ENCODE measurements at places on chromosomes 16 and 17.

DNA sequence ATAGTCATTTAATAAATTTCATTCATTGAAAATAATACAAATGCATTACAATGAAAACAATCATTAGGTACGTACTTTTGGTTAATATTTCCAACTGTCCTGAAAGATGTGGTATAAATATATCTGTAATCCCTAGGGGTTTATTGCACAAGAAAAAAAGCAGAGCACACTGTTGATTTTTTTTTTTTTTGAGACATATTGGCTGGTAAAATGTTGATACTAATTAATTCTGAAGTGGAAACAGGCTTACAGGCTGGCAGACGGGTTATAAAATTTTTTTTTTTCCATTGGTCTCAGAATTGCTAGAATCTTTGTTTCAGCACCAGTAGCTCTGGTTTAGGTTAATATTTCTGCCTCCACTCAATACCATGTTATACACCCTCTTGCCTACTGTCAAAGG, 193.6 kb downstream of the MAP2K6 start:
- no peak overlapping the region for H3K4me3 ChIP-seq
- H3K36me3 ChIP-seq: no peaks in the 10 kb centered on the region
- H3K27me3 ChIP-seq: no peaks in the 10 kb centered on the region
- DNase-seq: no peak

GRCh38 chr16:67278773-67279295, 498 bp upstream of the PLEKHG4 start:
- H3K36me3 ChIP-seq: no peaks in the 10 kb centered on the region
- peak overlapping the region; percentile 48 for H3K27ac ChIP-seq
- H3K27me3 ChIP-seq: no peaks in the 10 kb centered on the region
- H3K4me3 ChIP-seq: peak overlapping the region; percentile 63

GRCh38 chr16:55120408-55120807, 189.7 kb downstream of the IRX5 start:
- no peak overlapping the region for H3K4me3 ChIP-seq
- no peaks in the 10 kb centered on the region for H3K4me1 ChIP-seq
- no peaks in the 10 kb centered on the region for H3K36me3 ChIP-seq
- H3K27ac ChIP-seq: no peak overlapping the region
- no peak for DNase-seq
- no peaks in the 10 kb centered on the region for H3K27me3 ChIP-seq

DNA sequence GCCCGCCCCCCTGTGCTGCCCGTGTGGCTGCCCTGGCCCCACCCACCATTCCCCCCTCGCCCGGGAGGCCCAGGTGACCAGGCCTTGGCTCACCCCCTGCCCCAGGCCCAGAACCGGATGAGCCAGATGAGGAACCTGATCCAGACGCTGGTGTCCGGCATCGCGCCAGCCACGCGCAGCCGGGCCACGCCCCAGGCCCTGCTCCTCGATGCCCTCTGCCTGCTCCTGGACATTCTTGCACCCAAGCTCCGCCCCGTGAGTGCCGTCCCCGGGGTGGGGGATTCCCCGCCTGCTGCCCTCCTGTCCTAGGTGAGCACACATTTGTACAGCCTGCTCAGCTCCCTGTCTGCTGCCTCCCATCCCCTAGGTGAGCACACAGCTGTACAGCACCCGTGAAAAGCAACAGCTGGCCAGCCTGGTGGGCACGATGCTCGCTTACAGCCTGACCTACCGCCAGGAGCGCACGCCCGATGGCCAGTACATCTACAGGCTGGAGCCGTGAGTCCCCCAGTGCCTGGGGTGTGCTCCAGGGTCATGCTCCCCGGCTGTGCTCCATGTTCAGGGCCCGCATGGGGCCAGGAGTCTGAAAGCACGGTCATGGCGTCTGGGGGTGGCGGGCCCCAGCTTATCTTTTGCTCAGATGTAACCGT, 4.8 kb downstream of the GNG13 start:
- peaks cover 15% of the 10 kb centered on the region for H3K27me3 ChIP-seq
- no peak overlapping the region for H3K27ac ChIP-seq
- DNase-seq: no peak
- H3K4me1 ChIP-seq: no peaks in the 10 kb centered on the region

DNA sequence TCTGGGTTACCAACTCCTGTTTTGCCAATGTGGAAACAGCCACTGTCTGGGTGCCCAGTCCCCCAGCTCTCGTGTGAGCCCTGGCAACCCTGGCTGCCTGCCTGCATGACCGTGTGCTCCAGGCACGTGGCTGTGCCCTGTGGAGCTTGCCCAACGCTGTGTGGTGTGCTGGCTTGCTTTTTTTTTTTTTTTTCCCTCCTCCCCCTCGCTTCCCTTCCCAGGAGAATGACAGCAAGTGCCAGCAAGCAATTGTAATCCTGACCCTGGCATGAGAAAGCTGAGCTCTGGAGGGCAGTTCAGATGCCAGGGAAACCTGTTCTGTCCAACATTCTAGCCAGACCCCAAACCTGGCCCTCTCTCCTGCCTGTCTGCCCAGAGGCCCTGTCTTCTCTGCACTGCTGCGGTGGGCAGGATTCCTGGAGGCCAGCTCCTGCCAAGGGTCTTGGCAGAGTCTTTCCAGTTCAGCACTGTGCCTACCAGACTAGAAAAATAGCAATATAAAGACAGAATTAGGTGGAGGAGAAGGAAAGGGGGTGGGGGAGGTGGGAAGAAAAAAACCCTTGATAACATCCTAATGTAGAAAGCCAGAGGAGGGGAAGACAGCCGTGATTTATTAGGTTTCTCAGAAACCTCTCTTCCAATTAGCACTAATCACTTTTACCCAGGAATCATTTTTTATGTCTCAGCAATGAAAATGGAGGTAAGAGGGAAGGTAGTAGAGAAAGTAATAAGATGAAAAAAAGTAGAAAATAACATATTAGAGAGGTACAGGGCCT, 9.0 kb downstream of the HLF start:
- no peaks in the 10 kb centered on the region for H3K36me3 ChIP-seq
- DNase-seq: no peak
- H3K4me1 ChIP-seq: no peaks in the 10 kb centered on the region
- H3K27ac ChIP-seq: no peak overlapping the region
- no peak overlapping the region for H3K4me3 ChIP-seq
- no peaks in the 10 kb centered on the region for H3K27me3 ChIP-seq

GRCh38 chr16:55555436-55555835, 11.0 kb upstream of the CAPNS2 start:
- DNase-seq: no peak
- no peak overlapping the region for H3K27ac ChIP-seq
- H3K4me3 ChIP-seq: no peak overlapping the region
- H3K4me1 ChIP-seq: no peaks in the 10 kb centered on the region

DNA sequence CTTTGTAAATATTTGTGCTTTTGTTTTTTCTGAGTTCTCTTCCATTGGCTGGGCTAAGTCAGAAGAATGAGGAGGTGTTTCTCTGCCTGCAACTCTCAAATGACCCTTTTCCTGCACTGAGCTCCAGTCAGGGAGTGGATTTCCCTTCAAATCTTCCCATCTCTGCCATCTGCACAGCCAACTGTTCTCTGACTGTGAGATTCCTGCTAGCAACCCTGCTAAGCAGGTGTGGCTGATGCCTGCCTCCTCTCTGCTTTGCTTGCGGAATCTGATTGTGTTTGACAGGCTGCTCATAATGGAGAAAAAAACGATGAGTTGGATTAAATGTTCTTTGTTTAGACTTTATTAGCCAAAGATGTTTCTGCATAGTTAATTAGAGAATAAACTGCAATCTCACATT, 519.8 kb downstream of the TMEM114 start:
- no peak for DNase-seq
- H3K36me3 ChIP-seq: no peaks in the 10 kb centered on the region
- no peak overlapping the region for H3K4me3 ChIP-seq
- no peak overlapping the region for H3K27ac ChIP-seq

GRCh38 chr17:79803997-79804855, 7.3 kb upstream of the CBX8 start:
- peaks cover 92% of the 10 kb centered on the region for H3K27me3 ChIP-seq
- H3K36me3 ChIP-seq: no peaks in the 10 kb centered on the region
- peaks cover 22% of the 10 kb centered on the region for H3K4me1 ChIP-seq
- no peak for DNase-seq
- peak overlapping the region; percentile 9 for H3K4me3 ChIP-seq

DNA sequence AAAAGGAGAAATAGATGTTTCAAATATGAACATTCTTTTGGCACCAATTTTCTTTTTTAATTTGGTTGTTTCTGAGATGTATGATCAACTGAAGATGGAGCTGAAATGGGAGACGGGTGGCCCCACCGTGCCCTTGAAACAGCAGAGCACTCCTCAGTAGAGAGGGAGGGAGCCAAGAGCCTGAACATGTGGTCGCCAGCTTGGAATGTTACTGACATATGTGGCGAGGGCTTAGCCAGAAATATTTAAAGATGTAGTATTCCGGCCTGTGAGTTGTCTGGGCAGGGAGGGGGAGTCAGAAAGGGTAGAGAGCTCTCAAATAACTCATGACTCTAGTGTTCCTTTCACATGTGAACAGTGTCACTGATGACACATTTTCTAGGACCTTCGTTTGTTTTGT, 13.3 kb upstream of the MRC2 start:
- peaks cover under 1% of the 10 kb centered on the region for H3K36me3 ChIP-seq
- no peaks in the 10 kb centered on the region for H3K27me3 ChIP-seq
- no peaks in the 10 kb centered on the region for H3K4me1 ChIP-seq
- no peak overlapping the region for H3K27ac ChIP-seq

DNA sequence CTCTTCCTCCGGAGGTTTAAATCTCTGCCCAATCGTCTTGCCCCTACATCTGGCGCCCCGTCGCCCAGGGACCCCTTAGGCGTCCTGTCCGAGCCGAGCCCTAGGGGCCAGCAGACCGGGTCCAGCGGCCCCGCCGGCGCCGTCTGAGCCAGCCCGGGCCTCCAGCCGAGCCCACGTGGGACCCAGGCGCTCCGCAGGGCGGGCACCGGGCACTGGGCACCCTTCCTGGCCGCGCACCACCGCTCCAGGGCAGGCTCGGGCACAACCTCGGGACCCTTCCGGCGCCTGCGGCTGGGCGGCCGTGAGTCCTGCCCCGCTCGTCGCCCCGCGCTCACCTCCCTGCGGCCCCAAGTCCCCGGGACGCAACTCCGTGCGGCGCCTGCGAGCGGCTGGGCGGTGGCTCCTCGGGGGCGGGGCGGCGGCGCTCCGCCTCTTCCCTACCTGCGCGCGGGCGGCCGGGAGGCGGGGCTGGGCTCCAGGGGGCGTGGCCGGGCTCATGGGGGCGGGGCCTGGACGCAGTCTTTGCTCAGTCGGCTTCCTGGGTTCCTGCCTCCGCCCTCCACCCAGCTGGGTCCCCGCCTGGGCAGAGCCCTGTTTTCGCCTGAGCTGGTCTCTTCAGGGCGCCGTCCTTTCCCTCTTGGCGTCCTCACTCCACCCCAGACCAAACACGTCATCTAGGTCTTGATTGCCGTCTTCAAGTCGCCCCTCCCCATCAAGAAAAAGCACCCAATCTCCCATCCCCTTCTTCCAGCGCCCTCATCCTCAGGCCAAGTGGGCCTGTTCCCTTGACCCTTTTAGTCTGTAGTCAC, at the start of gene RHBDF2:
Gene RHBDF2, minus strand, starts transcription at position 406 of the 809 bp plus-strand sequence. CDS start 19,899 bp downstream, outside the sequence.
- H3K36me3 ChIP-seq: no peaks in the 10 kb centered on the region
- H3K27ac ChIP-seq: peak within 1 kb of the TSS; percentile 69
